ENCODE measurements at places on chromosomes 2 and 18.

GRCh38 chr2:7788736-7789135, 871.5 kb downstream of the RNF144A start:
- DNase-seq: no peak

DNA sequence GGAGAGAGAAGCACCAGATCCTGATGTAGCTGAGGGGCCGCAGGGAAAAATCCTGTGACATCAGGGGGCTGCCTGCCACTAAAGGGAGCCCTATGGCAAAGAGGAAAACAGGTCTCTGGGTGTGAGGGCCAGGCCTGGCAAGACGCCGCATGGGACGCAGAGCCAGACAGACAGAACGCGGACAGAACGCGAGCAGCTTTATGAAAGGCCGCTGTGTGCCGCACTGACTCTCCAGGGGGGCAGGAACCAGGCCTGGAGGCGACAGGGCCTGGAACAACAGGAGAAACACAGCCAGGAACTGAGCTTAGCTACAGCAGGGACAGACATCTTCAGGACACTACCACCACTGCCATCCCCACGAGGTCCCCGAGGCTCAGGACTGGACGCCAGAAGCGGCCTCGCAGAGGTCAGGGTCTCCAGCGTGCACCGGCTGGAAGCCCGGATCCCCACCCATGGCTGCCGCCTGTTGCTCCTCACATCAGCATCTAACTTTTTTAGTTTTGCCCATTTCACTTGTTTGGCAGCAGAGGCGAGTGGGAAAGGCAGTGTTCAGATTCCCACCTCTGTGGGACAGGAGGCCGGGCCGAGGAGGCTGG, 131.6 kb downstream of the VAPA start:
- DNase-seq: no peak

GRCh38 chr2:152513681-152514080, 178.7 kb downstream of the FMNL2 start:
- peak; percentile 67 for DNase-seq

DNA sequence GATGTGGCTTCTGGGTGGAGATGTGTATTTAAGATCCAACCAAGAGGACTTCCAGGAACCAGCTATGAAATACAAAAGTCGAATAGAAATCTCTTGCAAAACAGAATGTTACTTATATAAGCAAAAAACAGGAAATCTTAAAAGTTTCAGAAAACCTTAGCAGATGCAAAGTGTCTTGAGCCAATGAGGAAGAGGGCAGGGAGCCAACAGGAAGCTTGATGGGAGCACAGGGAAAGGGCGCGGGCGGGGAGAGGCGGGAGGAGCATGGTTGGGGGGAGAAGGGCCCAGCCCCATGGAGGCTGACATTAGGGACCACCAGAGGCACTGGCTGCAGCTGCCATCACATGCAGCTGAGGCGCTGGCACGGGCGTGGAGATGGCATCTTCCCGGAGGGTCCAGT, 203.3 kb downstream of the SNTG2 start:
- DNase-seq: no peak

GRCh38 chr2:241659150-241659739, 21.8 kb downstream of the ATG4B start:
- DNase-seq: peak; percentile 58

DNA sequence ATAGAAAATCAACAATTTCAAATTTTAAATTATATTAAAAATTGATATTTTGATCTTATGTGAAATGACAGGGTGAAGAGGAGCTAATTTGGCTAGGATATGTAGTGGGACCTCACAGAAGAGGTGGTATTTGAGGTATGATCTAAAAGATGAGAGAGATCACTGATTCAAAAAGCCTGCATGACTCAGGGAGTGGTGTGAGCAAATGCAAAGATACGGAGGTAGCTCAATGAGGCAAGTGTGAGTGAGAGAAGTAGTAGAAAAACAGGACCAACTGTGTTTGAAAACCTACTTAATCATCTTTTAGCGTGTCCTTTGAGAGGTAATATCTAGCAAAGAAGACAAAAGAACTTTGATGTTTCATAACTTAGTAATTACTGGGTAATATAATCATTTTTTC, 557.5 kb downstream of the DSC3 start:
- no peak for DNase-seq

- no peak for DNase-seq
Observed at GRCh38 chr2:234479465-234479864, 17.4 kb downstream of the ARL4C start.

DNA sequence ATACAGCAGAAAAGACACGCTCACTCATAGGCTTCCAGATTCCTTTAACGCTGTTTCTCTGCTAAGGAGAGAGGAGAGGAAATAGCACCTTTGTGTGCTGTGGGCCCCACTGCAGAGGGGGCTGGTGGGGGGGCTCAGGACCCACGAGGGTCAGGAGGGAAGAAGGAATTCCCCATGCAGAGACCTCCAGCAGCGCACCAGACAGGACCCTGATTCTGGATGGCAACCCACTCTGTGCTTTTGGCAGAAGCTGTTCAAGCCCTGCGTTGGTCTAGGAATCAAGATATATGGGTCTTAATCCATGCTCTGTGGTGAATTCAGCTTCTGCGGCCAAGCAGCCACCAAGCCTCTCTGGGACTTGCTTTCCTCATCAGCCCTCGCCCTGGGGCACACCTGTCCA, 31.0 kb downstream of the MYCN start:
- DNase-seq: no peak

DNA sequence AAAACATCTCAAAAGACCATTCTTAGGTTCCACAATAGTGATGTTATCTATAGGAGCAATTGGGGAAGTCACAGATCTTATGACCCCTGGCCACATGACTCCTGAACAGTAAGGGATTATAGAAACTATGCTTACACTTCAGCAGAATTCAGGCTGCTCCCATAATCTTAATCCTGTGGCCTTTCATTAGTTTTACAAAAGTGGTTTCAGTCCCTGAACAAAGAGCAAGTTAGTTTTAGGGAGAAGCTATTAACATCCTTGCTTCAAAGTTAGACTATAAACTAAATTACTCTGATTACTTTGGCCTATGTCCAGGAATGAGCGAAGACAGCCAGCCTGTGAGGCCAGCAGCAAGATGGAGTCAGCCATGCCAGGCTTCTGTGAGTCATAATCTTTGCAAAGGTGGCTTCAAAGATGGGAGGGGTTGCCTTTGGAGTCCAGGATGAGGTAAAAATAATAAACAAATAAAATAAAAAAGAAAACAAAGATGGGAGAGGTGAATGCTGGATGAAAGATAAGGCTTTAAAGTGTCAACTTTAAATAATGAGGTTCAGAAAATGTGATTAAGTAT, 168.7 kb upstream of the NDUFV2 start:
- no peak for DNase-seq

GRCh38 chr2:219442256-219443015, 7.8 kb downstream of the SPEG start:
- DNase-seq: no peak

DNA sequence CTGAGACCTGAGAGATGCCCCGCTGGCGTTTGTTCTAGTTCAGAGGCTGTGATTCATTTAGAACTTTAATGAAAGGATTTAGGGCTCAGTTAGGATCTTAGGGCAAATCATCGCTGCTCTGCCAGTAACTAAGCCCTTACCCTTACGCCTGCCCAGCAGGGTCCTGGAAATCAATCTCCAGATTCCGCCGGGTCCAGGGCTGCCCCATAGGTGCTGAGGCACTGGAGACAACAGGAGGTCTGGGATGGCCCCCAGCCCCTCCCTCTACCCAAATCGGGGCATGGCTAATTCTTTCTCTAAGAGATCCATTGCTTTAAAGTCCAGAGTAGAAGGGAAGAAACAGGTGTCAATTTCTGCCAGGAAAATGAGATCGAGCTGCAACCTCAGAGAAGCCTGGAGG, 83.1 kb downstream of the SDC1 start:
- DNase-seq: no peak

GRCh38 chr2:197516393-197516761, 511 bp downstream of the MOB4 start:
- DNase-seq: no peak

DNA sequence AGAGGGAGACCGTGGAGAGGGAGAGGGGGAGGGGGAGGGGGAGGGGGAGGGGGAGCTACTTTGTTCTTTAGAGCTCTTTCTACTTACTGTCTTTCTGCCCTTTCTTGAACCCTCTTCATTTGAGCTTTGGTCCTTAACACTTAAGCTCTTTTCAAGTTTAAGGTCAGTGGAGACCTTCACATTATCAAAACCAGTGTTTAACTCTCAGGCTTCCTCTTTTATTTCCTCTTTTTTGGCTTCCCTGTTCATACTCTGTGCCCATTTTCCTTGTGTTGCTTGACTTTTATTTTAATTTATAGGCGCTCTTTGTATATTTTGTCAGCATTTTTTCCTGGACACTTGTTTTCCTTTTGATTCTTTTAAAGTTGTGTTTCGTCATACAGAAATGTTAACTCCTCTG, 37.1 kb downstream of the ACSL3 start:
- DNase-seq: peak; percentile 54

GRCh38 chr2:113857464-113857863, 32.4 kb upstream of the ACTR3 start:
- DNase-seq: peak; percentile 83

DNA sequence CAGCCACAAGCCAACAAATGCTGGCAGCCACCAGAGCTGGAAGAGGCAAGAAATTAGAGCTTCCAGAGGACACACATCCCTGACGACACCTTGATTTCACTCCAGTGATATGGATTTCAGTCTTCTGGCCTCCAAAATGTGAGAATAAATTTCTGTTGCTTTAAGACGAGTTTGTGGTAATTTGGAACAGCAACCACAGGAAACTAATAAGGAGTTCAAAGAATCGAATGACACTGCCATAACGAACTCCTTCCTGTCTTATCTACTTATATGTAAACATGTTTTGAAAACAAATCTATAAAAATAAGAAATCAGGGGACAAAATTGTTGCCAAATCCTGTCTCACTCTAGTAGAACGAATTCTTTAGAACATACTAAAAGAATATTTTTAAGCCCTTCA, 75.8 kb downstream of the GRB14 start:
- no peak for DNase-seq

GRCh38 chr2:123500988-123501387, 524.1 kb upstream of the CNTNAP5 start:
- DNase-seq: no peak

DNA sequence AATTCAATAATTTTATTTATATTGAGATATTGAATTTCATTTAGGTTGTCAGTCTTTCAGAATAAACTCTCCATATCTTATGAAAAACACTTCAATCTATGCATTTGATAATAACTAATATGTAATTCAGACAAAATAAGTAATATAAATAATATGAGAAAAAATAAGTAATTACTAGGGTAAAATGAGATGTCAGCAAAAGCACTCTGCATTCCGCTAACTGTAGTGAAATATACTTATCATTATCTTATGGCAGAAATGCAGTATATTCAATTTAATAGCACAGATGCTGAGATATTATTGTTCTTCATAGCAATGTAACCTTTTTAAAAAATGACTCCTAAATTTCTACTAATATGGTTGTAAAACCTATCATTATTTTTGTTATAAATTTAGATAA, 606.2 kb upstream of the VRK2 start:
- DNase-seq: no peak

- no peak for DNase-seq
Observed at GRCh38 chr2:112084689-112085374, 29.8 kb downstream of the TMEM87B start.

All from suppressor macrophage treated with lipopolysaccharide for 1 hour (primary cell).